Erythroblast (primary cell): ENCODE measurements at places on chromosomes 16 and 17.

DNA sequence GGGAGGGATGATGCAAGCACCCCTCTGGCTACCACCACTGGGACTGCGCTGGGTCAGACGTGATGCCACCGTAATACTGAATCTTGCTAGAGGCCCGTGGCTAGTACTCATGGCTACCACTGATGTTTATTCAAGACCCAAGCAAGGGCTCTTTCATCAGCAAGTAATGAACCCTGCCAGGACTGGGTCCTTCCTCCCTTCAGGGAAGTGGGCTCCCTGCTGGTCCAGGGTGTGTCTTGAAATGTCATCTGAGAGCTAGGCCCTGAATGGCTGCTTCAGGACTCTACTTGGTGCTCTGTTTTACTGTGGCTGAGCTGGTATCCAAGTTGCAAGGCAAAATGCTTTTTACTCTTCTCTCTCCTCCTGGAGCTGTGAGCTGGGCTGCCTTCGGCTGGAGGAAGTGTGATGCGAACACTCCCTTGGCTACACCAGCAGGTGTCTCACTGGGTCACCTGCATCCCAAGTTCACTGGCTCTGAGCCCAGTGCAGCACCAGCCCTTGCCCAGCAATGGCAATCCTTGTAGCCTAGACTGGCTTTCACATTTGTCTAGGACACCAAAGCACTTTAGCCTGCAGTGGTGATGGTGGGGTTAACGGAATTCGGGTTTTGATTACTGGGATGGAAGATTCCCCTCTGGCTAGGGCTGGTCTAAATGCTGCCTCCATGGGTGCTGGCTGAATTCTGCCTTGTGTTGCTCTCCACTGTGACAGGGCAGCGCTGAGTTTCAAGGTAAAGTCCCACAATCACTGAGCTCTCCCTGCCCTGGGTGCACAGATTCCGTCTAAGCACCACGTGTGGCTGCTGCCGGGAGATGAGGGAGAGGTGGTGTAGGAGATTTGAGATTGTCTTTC lies 98.6 kb downstream of the USP22 start:
- no peak for DNase-seq

- no peak for DNase-seq
These were observed 114.0 kb downstream of the PRKCA start for GRCh38 chr17:66416207-66416940.

DNA sequence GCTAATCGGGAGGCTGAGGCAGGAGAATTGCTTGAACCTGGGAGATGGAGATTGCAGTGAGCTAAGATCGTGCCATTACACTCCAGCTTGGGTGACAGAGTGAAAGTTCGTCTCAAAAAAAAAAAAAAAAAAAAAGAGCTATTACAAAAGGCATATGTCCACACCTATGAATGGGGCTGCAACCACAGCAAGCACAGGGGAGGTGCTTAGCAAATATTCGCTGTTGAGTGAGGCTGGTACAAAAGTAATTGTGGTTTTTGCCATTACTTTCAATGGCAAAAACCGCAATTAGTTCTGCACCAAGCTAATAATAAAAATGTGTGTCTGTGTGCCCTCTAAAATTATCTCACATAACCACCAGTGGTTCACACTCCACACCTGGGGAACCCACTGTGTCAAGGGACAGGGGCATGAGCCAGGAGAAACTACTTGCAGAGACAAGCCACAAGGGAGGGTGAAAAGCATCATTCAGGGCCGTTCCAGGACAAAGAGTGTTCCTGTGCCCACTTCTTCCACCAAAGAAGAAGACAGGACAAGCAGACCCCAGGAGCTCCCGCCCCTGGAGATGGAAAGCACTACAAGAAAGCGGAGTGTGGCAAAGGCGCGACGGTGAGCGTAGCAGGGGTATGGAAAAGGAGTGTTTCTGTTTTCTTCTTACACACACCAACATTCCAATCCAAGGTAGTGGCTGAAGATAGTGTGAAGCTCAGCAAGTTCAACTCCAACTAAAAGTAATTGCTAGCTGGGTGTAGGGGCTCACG lies 84.4 kb upstream of the CNEP1R1 start:
- no peak for DNase-seq

- DNase-seq: no peak
These were observed 15.4 kb downstream of the SLC25A10 start for GRCh38 chr17:81727324-81728031.

DNA sequence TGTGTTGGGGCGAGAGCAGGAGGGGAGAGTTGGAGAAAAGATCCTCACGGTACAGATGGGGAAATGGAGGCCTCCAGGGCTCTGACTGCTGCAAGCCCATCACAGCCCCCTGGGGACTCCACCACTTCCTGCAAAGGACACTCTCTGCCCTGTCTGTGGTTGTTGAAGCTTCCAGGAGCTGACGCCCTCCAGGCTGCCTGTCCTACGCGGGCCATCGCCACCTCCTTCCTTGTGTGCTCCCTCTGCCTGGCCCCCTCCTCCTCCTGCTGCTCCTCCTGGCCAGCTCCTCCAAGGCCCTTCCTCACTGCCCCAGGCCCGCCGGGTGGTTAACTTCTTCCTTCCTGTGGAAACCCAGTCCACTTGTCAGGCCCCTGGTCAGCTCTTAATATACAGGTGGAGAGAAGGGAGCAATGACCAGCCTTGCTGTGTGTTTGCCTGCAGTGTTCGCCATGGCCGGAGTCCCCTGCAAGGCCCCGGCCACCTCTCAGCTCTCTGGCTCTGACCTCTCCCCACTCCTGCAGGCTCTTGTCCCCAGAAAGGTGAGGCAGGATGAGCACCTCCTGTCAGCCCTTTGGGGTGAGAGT lies 18.4 kb upstream of the STAC2 start:
- DNase-seq: no peak

GRCh38 chr16:57284209-57284951 lies at the start of gene PLLP:
Gene PLLP, minus strand, starts transcription at chr16:57284672. Its CDS starts 132 bp downstream, at chr16:57284540.
- DNase-seq: peak; percentile 65

DNA sequence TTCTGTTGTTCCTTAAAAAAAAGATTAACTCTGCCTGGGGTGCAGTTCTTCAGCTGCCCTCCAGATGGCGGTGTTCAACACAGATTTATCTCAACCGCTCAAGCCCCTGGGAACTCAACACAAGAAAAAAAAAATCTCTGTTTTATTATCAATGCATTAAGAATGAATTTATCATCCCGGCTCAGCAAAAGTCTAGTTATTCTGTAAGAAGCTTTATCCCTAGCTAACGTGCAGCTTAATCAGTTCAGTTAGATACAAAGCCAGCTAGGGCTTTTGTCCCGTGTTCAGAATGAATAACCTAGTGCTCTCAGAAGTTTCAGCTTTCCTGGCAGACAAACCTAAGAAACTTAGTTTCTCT lies 475.9 kb upstream of the CCL2 start:
- peak; percentile 64 for DNase-seq

DNA sequence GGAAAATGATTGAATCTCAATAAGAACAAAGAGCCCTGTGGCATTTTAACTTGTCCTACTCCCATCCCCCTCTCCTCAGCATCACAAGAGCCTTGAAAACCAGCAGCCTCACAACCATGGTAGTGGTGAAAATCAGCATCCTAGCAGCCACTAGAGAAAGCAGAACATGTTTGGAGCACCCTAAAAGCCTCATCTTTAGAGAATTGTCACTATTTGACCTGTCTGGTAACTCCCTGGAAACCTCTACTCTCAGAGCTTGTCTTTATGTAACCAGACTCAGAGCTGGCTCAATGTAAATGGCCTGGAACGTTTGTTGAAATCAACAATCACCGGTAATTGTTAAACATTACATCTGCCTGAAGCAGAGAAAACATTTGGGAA lies 70.8 kb downstream of the MMD start:
- no peak for DNase-seq

DNA sequence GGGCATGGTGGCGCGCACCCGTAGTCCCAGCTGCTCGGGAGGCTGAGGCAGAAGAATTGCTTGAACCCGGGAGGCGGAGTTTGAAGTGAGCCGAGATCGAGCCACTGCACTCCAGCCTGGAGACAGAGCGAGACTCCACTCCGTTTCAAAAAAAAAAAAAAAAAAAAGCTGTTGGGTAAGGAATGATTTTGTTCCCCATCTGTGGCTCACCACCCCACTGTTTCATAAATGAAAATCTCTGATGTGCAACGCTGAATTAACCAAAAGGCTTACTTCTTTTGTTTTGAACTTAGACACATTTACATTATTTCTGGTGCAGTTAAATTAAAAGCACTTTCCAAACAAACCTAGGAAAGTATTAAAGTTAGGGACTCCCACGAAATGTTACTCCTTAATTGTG lies 1.2 kb upstream of the METTL9 start:
- no peak for DNase-seq

GRCh38 chr16:49465661-49466528 lies 92.3 kb downstream of the C16orf78 start:
- no peak for DNase-seq

GRCh38 chr16:85236818-85237150 lies 124.5 kb upstream of the CIBAR2 start:
- DNase-seq: no peak

DNA sequence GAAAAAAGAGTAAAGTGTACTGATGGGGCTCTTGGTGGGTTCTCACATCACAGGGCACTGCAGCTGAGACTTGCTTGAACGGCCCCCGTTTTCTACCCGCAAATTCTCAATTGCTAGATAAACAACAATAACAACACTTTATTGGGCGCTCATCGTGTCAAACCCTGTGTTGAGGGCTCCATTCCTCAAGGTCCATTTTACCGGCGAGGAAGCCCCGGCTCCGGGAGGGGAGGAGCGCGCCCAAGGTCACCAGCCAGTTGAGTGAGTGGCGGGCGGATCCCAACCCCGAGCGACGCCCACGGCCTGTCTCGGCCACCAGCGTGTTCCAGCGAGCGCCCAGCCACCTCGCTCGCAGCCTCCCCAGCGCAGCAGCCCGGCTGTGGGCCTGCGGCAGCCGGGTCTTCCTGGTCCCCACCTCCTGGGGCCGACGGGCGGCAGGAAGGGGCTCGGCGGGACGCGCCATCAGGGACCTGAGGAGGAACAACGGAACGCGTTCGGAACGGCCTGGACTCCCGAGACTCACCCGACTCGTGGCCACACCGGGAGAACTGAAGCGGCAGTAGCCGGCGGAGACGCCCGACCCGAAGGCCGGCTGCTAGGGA lies 373 bp downstream of the CMC2 start:
- peak; percentile 88 for DNase-seq

GRCh38 chr17:8935191-8935590 lies 30.3 kb downstream of the PIK3R5 start:
- no peak for DNase-seq

- DNase-seq: no peak
These were observed 275.8 kb downstream of the FOXL1 start for GRCh38 chr16:86854058-86854621.

DNA sequence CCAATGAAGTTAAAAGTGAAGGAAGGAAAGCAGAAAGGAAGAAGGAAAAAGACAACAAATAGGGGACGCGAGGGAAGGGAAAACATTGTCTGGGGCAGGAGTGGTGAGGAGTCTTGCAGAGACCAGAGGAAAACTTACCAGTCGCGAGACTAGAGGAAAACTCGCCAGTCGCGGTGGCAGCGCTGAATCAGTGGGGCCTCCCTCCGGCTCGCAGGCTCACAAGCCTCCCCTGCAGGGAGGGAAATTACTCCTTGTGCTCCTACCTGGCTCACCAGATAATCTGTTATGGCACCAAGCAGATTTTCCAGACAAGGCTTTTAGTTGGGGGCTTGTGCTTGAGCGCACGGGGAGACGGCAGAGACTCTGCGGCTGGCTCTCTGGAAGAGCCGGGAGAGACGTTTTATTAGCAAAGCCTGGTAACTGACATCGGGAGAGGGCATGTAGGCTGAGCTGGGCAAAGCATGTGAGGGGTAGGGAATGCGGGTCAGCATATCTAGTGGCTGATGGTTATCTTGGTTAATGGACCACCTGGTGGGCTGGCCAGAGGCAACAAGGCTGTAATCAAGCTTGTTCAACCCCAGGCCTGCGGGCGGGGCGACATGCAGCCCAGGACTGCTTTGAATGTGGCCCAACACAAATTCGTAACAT lies 37.1 kb downstream of the LCMT1 start:
- no peak for DNase-seq

GRCh38 chr17:57724729-57725125 lies 20.4 kb downstream of the CCDC182 start:
- DNase-seq: no peak

GRCh38 chr17:43536236-43536992 lies 9.7 kb downstream of the ETV4 start:
- DNase-seq: no peak

- no peak for DNase-seq
These were observed 28.3 kb upstream of the APPBP2 start for GRCh38 chr17:60554377-60554788.

DNA sequence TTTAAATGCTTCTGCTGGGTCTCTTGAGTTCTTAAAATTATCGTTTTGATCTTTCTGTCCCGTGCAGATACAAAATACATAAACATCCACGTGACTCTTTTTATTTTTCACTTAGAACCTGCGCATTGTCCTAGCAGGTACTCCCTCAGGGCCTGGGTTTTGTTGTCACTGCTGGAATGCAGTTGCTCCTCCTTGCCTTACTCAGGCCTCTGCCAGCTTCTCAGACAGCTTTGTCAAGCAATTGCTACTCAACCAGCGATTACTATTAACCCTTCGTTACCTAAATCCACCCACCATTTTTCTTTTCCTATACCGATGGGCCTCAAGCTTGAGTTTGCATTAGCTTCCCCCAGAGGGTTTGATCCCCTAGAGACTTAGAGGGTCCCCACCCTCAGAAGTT lies 405.9 kb upstream of the RBFOX1 start:
- no peak for DNase-seq

DNA sequence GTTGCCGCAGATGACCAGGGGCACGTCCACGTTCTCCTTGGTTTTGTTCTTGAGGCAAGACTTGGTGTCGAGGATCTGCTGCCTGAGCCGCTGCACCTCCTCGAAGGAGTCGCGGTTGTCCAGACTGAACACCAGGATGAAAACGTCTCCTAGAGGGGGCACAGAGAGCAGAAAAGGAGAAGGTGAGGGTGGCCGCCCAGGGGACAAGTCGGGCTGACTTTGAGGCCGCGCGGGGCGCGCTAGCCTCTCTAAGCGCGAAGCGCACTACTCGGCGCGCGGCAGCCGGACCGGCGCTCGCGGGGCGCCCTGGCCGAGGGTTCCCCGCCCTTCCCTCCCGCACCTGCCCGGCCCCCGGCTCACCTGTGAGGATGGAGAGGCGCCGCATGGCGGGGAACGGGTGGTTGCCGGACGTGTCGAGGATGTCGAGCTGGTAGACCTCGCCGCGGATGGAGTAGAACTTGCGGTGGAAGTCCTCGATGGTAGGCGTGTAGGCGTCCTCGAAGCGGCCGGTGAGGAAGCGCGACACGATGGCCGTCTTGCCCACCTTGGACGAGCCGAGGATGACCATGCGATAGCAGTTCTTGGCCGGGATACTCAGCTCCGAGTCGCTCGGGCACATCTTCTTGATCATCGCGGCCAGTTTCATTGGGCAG lies 533 bp downstream of the RASD1 start:
- peak; percentile 73 for DNase-seq
